ENCODE measurements at places on chromosomes 2 and 18.

DNA sequence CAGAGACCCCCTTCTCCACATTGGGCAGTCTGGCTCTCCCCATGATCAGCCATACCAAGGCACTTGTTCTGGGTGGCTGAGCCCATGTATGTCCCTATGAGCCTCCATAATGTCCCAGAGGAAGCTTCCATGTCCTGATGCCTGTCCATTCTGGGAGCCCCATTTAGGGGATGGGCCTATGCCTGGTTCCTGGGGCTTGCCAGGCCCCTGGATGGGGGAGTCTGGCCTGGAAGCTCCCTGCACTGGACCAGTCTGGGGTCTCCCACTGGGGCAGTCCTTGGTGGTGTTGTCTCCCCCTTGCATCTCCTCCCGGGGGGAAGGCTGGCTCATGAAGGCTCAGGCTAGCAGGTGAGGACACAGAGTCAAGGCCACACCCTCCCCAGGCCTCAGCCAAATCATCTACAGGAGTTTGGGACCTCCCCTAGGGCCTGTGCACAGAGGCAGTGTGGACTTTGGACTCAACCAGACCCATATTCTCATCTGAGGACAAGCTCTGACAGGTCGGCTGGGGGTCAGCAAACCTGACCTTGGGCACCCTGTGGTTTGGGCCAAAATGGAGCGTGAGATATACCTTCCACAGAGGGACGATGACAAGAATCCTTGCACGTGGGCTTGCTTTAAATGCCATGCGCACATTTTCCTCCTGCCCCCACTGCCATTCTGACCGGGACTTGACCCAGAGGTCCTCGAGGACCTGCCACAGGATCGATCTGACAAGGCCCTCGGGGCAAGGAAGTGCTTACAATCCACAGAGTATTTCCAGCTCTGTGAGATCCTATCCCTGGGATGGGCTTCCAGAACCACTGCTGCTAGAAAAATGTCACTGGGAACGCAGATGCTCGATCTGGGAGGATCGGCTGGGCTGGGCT, 38.8 kb downstream of the INHBB start:
- no peak for DNase-seq

- no peak for DNase-seq
Measured at GRCh38 chr2:186611526-186611925, 21.7 kb downstream of the ITGAV start.

- no peak for DNase-seq
Measured at GRCh38 chr2:72813841-72814240, 12.0 kb downstream of the EXOC6B start.

GRCh38 chr2:100857915-100858314, 38.0 kb downstream of the NPAS2 start:
- no peak for DNase-seq

- DNase-seq: no peak
Measured at GRCh38 chr2:235418918-235419317, 74.9 kb upstream of the AGAP1 start.

- DNase-seq: peak; percentile 37
Measured at GRCh38 chr2:101251844-101252407, 760 bp upstream of the CNOT11 start.

GRCh38 chr2:22557406-22557805, 827.6 kb upstream of the KLHL29 start:
- DNase-seq: no peak

DNA sequence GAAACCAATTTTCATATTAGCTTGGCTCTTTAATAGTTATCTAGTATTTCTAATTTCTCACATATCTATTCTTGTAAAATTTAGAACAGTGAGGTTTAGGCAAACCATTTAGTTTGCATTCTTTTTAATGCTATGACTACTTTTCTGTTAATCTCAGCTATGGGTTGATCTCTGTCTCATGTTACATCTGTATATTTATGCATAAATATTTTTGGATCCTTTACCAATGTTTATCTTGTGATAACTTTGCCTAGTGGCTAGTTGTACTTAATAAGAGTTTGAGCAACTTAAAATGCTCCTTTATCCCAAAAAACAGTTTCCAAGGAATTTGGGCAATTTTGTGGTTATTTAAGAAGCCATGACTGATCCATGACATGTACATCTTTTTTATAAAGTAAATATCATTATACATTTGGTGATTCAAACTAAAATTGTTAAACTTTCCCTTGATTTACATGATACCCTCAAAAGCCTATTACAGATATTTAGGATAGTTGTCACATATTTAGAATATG, 86.3 kb downstream of the R3HDM1 start:
- no peak for DNase-seq

DNA sequence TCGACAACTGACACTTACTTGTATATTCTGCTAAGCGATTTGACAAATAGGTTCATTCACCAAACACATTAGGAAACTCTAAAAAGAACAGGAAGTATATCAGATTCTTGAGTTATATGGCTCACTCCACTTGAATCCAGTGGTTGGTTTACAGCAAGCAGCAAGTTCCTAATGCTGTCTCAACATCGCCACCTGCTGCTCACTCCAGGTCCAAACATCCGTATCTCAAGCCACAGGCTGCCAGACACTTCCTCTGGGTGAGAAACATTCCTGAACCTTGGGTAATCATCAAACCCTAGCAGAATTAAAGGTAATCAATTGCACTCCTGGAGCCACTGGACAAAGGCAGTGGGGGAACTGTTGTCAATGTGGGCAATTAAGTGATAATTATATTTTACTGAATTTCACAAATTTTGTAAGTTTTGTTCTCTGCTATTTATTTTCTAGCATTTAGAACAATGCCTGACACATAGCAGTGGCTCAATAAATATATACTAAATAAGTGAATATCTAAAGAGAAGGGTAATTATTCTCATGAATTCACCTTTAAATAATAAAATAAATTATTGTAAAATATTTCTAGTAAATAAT, 107.1 kb upstream of the TTN start:
- peak; percentile 34 for DNase-seq

GRCh38 chr2:155223781-155224406, 525.4 kb downstream of the KCNJ3 start:
- no peak for DNase-seq

GRCh38 chr2:144151851-144152250, 368.1 kb downstream of the ZEB2 start:
- no peak for DNase-seq

DNA sequence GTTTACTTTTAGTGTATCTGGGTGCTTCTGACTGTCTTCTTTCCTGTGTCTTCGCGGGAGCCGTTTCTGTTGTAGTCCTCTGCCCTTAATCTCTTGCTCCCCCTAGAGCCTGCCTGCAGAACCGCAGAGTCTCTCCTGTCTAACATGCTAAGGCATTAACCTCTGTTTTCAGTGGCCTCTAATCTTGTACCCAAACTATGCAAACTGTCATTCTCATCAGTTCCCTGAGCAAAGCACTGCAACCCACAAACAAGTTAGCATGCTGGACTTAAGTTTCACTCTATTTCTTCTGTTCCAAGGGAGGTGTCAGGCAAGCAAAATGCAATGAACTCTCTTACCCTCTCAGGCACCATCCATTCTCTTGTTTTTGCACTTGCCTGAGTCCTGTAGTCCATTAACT, 138.4 kb downstream of the OTX1 start:
- DNase-seq: no peak

DNA sequence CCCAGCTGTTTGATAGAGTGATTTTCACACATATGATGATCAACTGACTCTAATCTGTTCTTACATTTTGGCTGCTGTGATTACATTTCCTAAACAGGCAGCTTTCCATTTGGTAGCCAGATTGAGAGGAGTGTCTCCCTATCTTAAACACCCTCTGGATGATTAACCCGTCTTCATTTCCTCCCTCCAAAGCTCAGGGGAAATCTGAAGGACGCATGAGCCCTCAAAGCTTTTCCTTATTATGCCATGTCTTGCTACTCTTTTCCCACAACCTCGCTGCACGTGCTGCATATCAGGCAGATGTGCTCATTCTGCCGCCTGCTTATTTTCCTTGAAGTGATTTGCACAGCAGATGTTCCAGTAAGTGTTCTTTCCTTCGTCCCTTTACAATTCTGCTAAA, 837.4 kb downstream of the LRRTM4 start:
- no peak for DNase-seq

- no peak for DNase-seq
Measured at GRCh38 chr2:71746946-71747501, 293.7 kb downstream of the DYSF start.

DNA sequence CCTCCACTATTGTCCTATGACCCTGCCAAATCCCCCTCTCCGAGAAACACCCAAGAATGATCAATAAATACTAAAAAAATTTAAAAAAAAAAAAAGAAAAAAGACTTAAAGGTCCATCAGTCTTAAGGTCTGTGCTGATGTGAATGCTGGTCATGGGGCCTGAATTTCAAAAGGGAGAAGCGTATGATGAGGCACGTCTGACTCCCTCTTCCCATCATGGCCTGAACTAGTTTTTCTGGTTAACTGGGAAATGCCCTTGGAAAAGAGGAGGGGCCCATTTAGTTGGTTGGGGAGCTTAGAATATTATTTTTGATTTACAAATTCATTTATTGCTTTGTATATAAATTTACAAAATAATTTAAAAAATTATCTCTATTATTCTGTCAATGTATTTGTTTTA, 291.0 kb upstream of the CDH19 start:
- DNase-seq: no peak

DNA sequence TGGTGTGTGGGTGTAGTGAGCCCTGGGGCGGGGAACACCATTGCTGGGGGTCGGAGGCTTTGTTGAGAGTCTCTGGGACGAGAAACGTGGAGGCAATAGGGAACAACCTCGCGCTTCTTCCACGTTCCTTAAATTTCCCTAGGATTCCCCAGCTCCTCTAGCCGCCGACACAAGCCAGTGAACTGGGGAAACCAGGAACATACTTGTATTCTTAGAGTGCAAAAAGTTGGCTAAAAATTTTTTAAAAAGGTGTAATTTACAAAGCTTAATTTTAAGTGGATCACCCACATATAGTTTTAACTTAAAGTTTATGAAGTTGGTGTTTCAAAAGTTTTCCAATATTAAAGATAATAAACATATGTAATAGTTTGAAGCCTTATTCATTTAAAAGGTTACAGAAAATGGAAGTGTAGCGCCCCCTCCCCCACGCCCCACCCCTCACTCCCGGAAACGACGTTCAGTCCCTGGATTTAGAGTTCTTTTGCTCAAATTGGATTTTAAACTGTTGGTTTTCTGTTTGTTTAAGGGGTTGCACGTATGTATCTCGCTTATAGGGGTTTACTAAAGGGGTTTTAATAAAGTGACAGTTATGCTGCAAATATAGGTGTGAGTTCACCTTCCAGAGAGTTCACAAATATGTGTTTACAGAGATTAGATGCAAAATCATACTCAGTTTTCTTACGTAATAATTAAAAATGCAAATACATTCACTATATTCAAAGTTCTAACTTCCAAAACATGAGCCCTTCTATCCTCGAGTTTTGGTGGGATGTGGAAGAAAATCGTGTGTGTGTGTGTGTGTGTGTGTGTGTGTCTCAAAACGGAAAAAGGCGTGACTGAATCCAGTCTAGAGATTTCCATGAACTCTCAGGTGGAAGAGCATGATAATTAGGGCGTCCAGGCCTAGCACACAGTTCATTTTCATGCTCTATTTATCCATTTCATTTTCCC, 872 bp downstream of the DSG2 start:
- DNase-seq: no peak

DNA sequence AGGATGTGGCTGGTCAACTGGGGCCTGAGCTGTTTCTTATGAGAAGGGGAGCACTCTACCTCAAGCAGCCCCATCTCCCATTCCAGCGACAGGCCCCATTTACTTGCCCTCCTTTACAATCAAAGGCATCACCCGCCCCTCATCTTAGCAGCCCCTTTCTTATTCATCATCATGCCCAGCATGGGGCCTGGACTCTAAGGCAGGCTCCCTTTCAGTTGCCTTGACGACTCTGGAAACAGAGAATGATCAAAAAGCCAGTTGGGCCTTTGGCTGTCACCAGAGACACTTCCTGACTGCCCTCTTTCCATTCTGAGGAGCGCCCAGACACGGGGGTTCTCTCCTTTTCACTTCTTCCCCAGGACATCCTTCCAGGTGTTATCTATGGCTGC, 11.2 kb downstream of the CELF4 start:
- DNase-seq: no peak

GRCh38 chr18:22032392-22032961, 136.9 kb upstream of the GATA6 start:
- no peak for DNase-seq

GRCh38 chr2:222319586-222320435, 21.0 kb upstream of the PAX3 start:
- no peak for DNase-seq

- no peak for DNase-seq
Measured at GRCh38 chr2:120406566-120406965, 60.6 kb downstream of the INHBB start.

DNA sequence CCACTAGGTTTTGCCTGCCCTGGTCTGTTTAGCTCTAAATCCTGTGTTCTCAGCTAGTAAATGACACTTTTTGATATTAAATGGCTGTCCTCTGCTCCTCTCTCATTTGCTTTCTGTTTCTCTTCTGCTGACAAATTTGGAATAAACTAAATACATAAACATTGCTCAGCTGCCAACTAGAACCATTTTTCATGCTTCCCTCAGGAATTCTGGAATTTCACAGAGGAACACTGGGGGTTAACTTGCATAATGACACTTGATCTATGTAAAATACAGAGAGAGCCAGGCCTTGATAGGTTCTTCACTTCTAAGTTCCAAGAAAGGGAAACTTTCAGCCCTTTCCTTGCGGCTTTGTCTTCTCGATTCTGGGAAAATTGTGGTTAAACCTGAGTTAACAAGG, 450.6 kb upstream of the ST6GAL2 start:
- DNase-seq: no peak

- DNase-seq: no peak
Measured at GRCh38 chr18:22609642-22610041, 191.9 kb upstream of the CTAGE1 start.

GRCh38 chr2:111198701-111199100, 78.0 kb downstream of the BCL2L11 start:
- no peak for DNase-seq

DNA sequence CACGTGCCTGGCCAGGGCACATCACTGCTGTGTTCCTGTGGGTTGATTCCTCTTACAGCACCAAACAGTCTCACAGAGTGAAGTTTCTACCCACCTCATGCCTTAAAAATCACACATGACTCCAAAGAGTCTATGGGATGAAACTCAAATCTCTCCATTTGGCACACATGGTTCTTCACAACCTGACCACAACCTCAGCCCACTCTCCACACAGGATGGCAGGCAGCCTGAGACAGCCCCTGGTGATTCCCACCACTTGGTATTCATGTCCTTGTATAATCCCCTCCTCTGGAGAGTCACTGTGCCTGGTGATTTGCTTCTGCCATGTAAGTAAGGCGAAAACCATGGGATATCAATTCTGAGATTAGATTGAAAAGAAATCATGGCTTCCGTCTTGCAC, 46.2 kb downstream of the LBH start:
- DNase-seq: no peak

DNA sequence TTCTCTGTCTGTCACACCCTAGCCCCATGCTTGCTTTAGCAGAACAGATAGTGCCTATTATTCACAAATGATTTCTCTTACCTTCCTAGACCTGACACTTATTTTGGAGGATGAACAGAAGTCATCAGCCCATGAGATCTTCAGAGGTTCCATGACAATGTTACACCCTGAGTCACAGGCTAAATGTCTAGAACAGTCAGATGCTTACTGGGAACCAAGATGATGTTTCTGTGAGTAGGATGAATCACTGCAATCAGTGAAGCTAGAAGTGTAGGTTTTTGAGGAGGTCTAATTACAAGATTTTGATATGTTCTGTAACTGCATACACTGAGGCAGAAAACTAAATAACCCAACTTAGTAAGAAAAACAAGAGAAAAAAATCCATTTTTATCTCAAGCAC, 123.0 kb upstream of the THUMPD2 start:
- DNase-seq: no peak

- DNase-seq: no peak
Measured at GRCh38 chr2:222865301-222865700, 4.5 kb downstream of the ACSL3 start.

- DNase-seq: no peak
Measured at GRCh38 chr18:34873986-34874580, 164.0 kb downstream of the DTNA start.

All from NCI-H1436 treated with DMSO at 0.1 percent for 48 hours (cell line).